Frontal cortex (tissue), 4 donors: ENCODE measurements at places on chromosomes 16 and 17.

DNA sequence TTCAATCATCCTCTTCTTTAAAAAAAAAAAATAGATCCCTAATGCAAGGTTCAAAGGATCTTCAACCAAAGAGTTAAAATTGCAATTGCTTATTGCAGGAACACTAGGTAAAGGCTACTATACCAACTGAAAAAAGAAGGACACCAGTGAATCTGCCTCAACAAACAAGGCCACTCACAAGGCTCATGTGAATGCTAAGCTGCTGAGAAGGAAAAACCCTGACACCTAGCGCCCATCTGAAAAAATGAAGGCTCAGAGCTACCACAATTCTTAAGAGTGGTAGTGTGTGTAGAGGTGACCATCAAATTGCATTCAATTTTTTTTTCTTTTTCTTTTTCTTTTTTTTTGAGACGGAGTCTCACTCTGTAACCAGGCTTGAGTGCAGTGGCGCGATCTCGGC, 201.6 kb upstream of the C17orf78 start:
- DNase-seq = no peak

DNA sequence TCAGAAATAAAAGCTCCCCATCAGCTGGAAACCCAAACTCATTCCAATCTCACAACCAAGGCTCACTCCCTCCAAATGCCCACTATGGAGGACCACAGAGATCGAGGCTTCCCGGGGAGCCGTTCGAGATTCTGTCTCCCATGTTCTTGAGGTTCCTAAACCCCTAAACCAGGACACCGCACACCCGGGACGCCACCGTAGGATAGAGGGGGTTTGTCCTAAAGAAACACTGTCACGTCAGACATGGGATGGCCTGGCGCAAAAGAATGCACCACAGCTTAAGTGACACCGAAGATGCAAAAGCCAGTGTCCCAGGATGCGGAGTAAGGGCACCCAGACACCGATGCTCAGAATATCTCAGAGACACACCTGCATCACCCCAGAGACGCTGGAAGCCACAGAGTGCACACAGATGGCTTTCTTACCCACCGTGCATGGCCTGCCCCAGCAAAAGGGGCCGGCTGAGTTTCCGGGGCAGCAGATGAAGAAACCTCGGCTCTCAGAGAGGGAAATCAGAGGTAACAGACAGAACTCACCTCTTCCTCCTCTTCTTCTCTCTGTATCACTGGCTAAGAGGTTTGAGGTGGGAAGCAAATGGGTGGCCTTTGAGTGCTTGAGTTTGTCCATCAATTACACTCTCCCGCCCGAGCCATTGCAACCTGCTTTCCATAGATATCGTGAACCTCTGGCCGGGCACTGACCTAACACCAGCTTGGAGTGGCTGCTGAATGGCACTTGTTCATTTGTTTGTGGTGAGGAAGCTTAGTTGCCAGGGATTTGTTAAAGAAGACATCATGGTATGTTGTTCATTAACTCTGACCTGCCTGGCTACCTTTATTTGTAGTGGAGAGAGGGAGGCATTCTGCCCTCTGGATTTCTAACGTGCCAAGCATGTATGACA, 65.1 kb upstream of the TNRC6C start:
- DNase-seq = no peak

DNA sequence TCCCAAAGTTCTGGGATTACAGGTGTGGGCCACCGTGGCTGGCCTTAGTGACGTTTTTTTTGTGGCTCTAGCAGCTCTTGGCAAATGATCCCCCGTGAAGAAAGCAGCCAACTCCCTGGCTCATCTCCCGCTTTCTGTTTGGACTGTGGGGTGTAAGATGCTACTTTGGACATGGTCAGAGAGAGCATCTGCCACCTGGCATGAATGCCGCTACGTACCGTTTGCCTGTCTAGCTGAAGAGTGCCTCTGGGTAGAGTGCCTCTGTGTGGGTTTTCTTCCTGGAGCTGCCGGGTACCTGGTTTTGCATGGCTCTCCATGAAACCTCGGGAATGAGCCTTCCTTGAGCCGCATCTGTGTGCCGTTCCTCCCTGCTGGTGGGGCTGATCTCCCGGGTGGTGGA, 34.3 kb downstream of the NDEL1 start:
- DNase-seq = no peak

- no peak for DNase-seq
These were observed 14.4 kb downstream of the GUCY2D start for GRCh38 chr17:8016632-8017424.

- no peak for DNase-seq
These were observed 16.0 kb upstream of the LRRC75A start for GRCh38 chr17:16507918-16508533.

DNA sequence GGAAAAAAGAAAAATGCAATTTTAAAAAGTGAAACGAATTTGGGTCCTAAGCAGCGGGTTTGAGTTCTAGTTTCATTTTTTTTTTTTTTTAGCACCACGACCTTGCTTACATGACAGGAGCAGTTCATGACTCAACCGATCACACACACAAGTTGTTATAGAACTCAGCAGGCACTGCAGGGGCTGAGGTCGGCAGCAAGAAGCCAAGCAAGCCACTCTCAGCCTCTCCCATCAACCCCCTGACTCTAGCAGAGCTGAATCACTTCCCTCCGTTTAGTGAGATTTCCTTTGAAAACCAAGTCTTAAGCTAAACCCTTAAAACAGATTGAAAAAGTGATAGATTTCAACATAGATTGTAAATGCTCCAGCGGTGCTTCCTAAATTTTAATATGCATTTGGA, 520.8 kb downstream of the HAPSTR1 start:
- DNase-seq = no peak

DNA sequence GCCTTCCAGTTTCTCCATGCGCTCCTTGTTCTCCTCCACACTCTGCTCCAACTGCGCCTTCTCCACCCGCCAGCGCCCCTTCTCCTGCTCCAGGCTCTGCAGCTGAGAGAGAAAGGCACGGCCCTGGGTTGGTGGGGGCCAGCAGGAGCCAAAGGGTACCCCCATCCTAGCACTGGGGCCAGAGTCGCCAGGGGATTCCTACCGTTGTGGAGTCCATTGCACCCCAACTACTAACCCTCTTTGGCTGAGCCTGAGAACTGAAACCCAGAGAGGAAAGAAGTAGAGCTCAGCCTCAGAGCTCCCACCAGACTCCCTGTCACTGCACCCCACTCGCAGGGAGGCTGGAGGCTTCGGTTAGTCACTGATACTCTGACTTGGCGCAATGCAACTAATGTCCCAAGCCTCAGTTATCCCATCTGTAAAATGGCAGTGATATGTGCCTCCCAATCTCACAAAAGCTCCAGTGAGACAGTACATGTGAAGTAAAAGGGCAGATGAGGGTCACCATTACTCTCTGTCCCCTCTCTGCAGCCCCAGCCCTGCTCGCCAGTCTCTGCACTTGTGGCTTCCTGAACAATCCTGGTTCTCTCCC, 6.2 kb upstream of the SAMD14 start:
- DNase-seq = no peak

DNA sequence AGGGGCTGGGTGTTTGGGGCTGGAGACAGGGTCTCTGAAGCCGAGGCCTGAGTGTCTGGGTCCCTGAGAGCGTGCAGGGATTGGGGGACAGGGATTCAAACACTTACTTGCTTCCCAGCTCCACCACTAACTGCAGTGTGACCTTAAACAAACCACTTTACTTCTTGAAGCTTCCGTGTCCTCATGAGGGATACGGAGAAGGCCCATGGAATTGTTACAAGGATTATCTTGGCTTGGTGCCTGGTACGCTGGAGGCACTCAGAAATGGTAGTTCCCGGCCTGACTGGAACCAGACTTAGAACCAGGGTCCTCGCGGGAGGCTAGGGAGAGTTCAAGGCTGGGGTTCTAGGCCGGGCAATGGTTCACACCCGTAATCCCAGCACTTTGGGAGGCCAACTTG, 2.9 kb upstream of the CXCL16 start:
- DNase-seq = no peak

GRCh38 chr17:16381496-16381820, 567 bp downstream of the UBB start:
- DNase-seq = no peak

DNA sequence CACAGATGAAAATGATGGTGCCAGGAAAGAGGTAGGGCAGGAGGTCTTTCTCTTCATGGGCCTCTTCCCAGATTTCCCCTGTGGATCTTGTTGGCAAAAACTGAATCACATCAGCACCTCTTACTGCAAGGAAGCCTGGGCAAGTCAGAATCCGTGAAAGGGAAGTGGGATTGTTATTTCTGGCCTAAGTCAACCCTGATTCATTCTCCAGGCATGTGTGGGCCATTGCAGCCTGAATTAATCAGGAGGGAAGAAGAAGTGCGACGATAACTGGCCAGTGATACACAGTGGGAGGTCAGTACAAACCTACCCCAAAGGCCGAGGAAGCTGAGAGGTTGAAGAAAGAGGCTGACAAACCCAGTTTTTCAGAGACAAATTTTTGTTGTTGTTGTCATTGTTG, 17.9 kb upstream of the NSMCE1 start:
- DNase-seq = no peak

- no peak for DNase-seq
These were observed 533.2 kb upstream of the CDH5 start for GRCh38 chr16:65833171-65833871.

DNA sequence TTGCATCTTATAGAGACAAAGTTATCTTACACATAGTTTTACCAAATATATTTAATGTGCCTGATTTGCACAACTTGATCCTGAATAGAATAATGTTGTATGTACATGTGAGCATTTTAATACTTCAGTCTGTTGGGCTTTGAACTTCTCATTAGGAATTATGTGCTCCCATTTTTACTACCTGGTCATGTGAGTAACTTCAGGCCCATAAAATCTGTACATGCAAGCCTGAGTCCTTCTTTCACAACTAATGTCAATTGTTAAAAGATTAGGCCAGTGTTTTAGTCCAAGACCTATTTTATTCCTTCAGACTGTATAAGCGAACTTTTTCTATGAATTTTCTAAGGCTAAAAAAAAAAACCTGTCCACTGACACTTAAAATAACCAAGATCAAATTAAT, 715.4 kb downstream of the CDH8 start:
- DNase-seq = no peak

GRCh38 chr16:86508947-86509758, 1.2 kb upstream of the FOXF1 start:
- DNase-seq = no peak

GRCh38 chr17:34252095-34252443, 3.0 kb upstream of the CCL2 start:
- DNase-seq = no peak

DNA sequence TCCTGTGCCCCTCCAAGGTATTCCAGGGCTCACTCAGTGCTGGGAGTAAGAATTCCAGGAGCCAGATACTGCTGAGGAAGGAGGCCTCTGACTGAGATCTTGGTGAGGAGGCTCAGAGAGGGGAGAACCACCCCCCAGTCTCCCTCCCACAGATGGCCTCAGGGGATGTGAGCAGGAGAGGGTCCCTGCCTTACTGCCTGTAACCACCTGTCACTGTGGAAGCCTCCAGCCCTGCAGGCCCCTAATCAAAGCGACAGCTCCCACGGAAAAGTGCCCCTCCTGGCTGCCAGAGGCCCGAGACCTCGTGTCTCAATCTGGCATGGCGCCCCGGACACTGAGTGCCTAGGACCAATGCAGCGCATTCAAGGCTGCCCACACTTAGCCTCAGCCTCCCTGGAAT, 7.7 kb upstream of the C17orf113 start:
- DNase-seq = no peak
